ENCODE measurements at places on chromosomes 16 and 17. TPM values are rescaled to one million over a fixed set of nuclear protein-coding genes. Genes with fewer than 3 reads are reported as not detected.

DNA sequence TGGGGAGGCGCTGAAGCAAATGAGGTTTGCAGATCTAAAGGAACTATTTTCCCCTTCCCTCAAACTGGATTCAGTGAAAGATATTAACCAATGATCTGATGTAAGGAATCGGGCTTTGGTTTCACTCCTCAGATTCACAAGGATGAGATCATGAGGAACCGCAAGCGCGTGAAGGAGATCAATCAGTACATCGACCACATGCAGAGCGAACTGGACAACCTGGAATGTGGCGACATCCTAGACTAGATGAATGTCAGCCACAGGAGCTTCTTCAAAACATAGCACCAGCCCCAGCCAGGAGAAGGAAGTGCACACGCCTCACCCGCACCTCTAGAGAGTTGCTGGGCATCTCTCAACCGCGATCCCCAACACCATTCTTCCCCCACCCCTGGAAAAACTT is 22.5 kb downstream of the ATPAF2 start:
- H3K27ac ChIP-seq: no peak overlapping the region
- H3K4me1 ChIP-seq: no peaks in the 10 kb centered on the region
- no peak for DNase-seq
- H3K4me3 ChIP-seq: no peak overlapping the region
- no peaks in the 10 kb centered on the region for H3K27me3 ChIP-seq
- peaks cover 2% of the 10 kb centered on the region for H3K36me3 ChIP-seq

GRCh38 chr17:40303708-40304551 is 5.0 kb upstream of the RARA start:
- DNase-seq: no peak
- H3K27ac ChIP-seq: no peak overlapping the region
- peaks cover 15% of the 10 kb centered on the region for H3K4me1 ChIP-seq
- H3K27me3 ChIP-seq: no peaks in the 10 kb centered on the region

- H3K4me3 ChIP-seq: no peak overlapping the region
- H3K27ac ChIP-seq: no peak overlapping the region
- no peak for DNase-seq
- H3K27me3 ChIP-seq: no peaks in the 10 kb centered on the region
Measured at GRCh38 chr16:67641779-67642708, 2.9 kb upstream of the CARMIL2 start.

GRCh38 chr17:60630352-60630751 is 30.4 kb downstream of the PPM1D start:
- no peak for DNase-seq
- H3K36me3 ChIP-seq: peaks cover 5% of the 10 kb centered on the region
- no peak overlapping the region for H3K4me3 ChIP-seq
- H3K27me3 ChIP-seq: no peaks in the 10 kb centered on the region

Gene RHBDL1
- 1.5 TPM for total RNA-seq

Gene TMEM204
- 43.5 TPM for total RNA-seq

- peaks cover 10% of the 10 kb centered on the region for H3K4me1 ChIP-seq
- peaks cover 39% of the 10 kb centered on the region for H3K36me3 ChIP-seq
- H3K27ac ChIP-seq: no peak overlapping the region
- no peak overlapping the region for H3K4me3 ChIP-seq
- no peak for DNase-seq
- H3K27me3 ChIP-seq: no peaks in the 10 kb centered on the region
Measured at GRCh38 chr16:87741700-87742415, 23.9 kb downstream of the KLHDC4 start.

Gene EVPLL
- not detected for total RNA-seq

- peaks cover 58% of the 10 kb centered on the region for H3K4me1 ChIP-seq
- peak; percentile 39 for DNase-seq
- H3K36me3 ChIP-seq: peaks cover 49% of the 10 kb centered on the region
- H3K27ac ChIP-seq: peak overlapping the region; percentile 87
- no peaks in the 10 kb centered on the region for H3K27me3 ChIP-seq
Measured at GRCh38 chr17:7932483-7932891, 481 bp downstream of the CNTROB start.

Gene HSD11B2
- total RNA-seq: not detected

DNA sequence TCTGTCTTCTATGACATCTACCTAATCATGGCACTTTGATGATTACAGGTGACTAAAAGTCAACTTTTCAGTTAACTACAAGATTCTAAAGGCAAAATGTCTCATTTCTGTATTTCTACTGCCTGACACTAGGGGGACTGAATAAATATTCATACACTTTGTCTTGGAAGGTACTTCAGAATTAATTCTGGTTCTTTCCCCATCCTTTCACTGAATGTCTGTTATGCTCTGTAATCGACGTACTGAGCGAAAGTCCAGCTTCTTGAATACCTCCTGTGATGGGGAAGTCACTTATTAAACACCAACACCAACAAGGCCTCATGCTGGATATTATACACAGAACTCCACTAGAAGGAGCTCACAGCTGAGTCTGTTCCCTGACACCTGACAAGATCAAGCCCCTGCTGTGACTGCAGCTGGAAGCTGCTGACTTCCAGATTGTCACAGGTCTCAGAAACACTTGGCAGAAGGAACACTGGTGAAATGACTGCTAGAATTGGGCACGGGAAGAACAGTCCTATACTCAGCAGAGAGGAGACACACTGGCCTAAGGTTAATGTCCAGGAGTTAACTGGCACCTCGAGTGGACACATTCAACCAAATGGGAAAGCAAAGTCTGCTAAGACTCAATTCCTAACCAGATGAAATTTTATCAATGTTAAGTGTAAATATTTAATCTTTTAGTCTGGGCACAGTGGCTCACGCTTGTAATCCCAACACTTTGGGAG is 31.9 kb downstream of the CMC2 start:
- H3K4me1 ChIP-seq: peaks cover 5% of the 10 kb centered on the region
- H3K4me3 ChIP-seq: no peak overlapping the region
- H3K27ac ChIP-seq: no peak overlapping the region
- DNase-seq: no peak
- no peaks in the 10 kb centered on the region for H3K27me3 ChIP-seq

Gene KRT17
- not detected for total RNA-seq

Gene GNG13
- not detected for total RNA-seq

GRCh38 chr17:45225051-45225700 is 3.5 kb downstream of the FMNL1 start:
- peaks cover 74% of the 10 kb centered on the region for H3K36me3 ChIP-seq
- no peaks in the 10 kb centered on the region for H3K27me3 ChIP-seq
- DNase-seq: peak; percentile 61
- peak overlapping the region; percentile 100 for H3K4me3 ChIP-seq
- peak overlapping the region; percentile 99 for H3K27ac ChIP-seq

DNA sequence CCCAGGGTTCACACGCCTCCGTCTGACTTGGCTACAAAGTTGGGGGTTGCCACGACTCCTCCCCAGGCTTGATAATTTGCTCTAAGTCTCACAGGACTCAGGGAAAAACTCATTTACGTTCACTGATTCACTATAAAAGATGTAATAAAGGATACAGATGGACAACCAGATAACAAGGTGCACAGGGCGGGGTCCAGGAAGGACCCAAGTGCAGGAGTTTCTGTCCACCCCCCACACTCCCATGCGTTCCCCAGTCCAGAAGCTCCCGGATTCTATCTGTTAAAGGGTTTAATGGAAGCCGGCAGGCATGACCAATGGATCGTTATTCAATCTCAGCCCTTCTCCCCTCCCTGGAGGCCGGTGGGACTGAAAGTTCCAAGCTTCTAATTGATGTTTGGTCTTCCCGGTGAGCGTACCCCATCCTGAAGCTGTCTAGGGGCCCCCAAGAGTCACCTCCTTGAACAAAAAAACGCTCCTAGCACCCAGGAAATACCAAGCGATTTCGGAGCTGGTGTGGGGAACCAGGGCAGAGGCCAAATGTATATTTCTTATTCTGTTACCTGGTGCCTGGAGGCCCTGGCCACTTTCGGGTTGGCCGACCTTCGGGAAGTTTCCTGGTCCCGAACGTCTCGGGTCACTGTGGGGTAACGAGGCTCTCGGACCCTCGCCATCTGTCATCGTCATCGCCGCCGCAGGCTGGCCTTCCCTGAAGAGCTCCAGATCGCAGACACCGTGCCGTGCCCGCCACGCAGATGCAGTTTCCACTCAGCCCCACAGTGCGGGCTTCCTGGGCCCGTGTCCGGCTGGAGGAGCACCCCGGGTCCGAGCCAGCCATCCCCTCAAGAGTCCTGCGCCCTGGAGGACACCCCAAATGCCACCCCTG is 13.5 kb upstream of the METRNL start:
- peaks cover 19% of the 10 kb centered on the region for H3K4me1 ChIP-seq
- H3K36me3 ChIP-seq: no peaks in the 10 kb centered on the region
- no peak for DNase-seq

GRCh38 chr16:56711862-56712261 is 18.1 kb upstream of the NUP93 start:
- peaks cover 17% of the 10 kb centered on the region for H3K4me1 ChIP-seq
- no peaks in the 10 kb centered on the region for H3K36me3 ChIP-seq
- no peak overlapping the region for H3K27ac ChIP-seq
- DNase-seq: no peak
- peaks cover 2% of the 10 kb centered on the region for H3K27me3 ChIP-seq
- H3K4me3 ChIP-seq: no peak overlapping the region

GRCh38 chr17:77846531-77847085 is 111.9 kb upstream of the TNRC6C start:
- no peak for DNase-seq
- H3K4me3 ChIP-seq: no peak overlapping the region
- peaks cover 3% of the 10 kb centered on the region for H3K27me3 ChIP-seq

- no peak overlapping the region for H3K27ac ChIP-seq
- peaks cover 17% of the 10 kb centered on the region for H3K36me3 ChIP-seq
- H3K27me3 ChIP-seq: no peaks in the 10 kb centered on the region
- DNase-seq: peak; percentile 44
- H3K4me3 ChIP-seq: no peak overlapping the region
Measured at GRCh38 chr16:4261557-4262172, 11.2 kb downstream of the TFAP4 start.

DNA sequence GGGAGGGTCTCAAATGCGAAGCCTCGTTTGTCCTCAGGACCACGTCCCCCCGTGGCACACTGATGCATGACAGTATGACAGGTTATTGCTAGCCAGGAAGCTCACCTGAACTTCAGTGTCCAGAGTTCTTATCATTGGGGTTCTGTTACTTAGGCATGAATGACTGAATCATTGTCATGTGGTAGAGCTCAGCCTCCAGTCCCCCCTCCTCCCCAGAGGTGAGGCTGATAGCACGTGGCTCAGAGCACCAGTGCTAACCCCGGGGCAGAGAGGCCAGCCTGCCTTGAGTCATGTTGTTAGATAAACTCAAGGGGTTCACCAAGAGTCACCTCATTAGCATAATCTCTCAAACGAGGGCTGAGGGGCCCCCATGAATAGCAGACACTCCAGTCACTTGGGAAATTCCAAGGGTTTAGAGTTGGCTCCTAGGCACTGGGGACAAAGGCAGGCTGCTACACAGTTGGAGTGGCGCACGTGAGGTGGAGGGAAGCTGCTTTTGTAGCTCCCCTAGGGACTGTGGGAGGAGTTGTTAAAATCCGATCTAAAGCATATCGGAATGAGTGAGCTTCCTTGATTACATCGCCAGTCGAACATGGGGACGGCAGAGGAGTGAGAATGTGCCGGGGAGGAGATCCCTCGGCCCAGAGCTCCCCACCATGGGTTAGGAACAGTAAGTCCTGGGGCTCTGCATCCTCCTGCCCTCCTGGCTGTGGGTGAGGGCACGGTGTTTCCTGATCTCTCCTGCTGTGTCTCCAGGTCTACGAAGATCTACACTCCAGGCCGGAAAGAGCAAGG is 18.2 kb downstream of the DHX38 start:
- peaks cover 63% of the 10 kb centered on the region for H3K36me3 ChIP-seq
- no peak overlapping the region for H3K4me3 ChIP-seq
- DNase-seq: no peak
- H3K27me3 ChIP-seq: no peaks in the 10 kb centered on the region

GRCh38 chr17:5826384-5826783 is 242.1 kb upstream of the NLRP1 start:
- H3K36me3 ChIP-seq: no peaks in the 10 kb centered on the region
- H3K4me1 ChIP-seq: no peaks in the 10 kb centered on the region
- DNase-seq: no peak
- no peak overlapping the region for H3K27ac ChIP-seq
- no peak overlapping the region for H3K4me3 ChIP-seq

DNA sequence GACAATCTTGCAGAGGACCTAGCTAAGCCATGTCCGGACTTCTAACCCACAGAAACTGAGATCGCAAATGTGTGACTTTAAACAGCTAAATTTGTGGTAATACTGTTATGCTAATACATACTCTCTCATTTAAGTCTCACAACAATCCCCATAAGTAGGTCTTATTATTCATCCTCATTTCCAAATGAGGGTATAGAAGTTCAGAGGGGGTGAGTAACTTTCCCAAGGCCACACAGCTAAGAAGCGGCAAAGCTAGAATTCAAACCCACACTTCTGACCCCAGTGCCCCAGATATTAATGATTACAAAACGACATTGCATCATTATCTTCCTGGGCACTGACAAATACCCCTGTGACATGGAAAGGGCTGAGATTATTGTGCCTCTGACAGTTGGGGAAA is 81.4 kb downstream of the CNGB1 start:
- peaks cover 42% of the 10 kb centered on the region for H3K27me3 ChIP-seq
- H3K27ac ChIP-seq: no peak overlapping the region
- peaks cover 13% of the 10 kb centered on the region for H3K4me1 ChIP-seq
- H3K36me3 ChIP-seq: no peaks in the 10 kb centered on the region
- no peak overlapping the region for H3K4me3 ChIP-seq
- no peak for DNase-seq

Gene DYNLRB2
- not detected for total RNA-seq

Gene AANAT
- total RNA-seq: not detected

Gene ZNF385C
- not detected for total RNA-seq

DNA sequence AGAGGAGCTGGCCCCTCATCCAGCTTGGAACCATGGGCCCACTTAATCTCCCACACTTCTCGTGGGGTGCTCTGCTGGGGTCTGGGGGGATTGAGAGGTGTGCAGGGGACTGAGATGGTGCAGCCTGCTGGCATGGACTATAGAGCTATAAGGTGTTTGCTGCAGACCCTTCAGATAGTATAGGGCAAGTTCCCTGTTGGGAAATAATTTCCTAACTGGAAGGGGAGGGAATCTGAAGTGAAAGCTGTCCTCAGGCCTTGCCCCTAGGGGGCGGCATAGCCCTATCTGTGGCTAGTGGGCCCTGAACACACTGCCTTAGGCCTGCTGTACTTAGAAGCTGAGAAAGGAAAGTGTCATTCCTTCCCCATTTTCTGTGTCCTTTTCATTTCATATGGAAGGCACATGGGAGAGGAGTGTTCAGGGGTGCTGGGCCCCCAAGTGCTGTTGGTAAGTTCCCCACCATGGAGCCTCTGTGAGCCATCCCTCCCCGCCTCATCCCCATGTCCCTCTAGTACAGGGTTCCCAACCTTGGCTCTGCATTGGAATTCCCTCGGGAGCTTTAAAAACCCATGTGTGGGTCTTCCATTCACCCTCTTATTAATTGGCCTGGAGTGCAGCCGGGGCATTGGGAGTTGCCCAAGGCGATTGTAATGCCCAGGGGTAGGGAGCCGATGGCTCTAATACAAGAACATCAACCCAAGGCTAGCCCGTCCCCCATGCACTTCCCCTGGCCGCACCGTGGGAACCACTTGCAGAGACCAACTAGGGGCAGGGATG is 19.7 kb downstream of the GOSR2 start:
- H3K27ac ChIP-seq: no peak overlapping the region
- DNase-seq: peak; percentile 56
- H3K36me3 ChIP-seq: peaks cover 29% of the 10 kb centered on the region
- no peaks in the 10 kb centered on the region for H3K27me3 ChIP-seq
- no peak overlapping the region for H3K4me3 ChIP-seq

All from activated CD4-positive, alpha-beta memory T cell treated with anti-CD3 and anti-CD28 coated beads, Interleukin-2, amount 10 ng/mL, durations not matched to agents 7 days and 5 days (primary cell).